ENCODE measurements at places on chromosomes 13 and 19.

DNA sequence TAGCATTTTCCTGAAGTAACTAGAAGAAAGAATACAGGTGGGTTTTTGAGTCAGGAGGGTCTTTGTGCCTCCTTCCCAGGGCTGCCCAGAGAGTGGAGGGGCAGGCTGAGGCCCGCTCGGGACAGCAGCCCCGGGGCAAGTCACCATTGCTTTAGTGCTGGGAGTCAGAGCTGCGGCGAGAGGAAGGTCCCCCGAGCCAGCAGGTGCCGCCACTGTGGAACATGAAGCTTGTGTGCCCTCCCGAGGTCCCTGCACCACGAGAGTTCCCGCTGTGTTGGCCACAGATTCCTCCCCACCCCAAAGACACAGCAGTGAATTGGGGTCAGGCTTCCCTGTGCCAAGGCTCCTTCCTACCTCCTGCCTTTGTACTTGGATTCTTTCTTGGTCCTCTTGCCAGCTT lies 50.9 kb upstream of the TEX29 start:
- DNase-seq: no peak

GRCh38 chr13:99278200-99278599 lies 20.0 kb upstream of the GPR18 start:
- no peak for DNase-seq

- no peak for DNase-seq
Measured at GRCh38 chr13:29484236-29484635, 111.3 kb downstream of the SLC7A1 start.

DNA sequence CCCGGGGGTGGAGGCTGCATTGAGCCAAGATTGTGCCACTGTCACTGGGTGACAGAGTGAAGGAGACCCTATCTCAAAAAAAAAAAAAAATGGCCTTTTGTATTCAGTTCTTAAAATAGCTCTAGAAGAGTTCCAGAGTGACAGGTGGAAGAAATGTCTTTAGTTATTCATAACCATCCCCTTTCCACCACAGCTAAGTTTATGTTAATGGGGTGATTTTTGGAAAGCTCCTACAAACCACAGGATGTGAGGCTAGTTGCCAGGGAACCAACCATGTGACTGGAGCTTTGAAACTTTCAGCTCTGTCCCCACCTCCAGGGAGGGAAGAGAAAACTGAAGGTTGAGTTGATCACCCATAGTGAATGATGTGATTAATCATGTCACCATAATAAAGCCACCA lies 6.9 kb downstream of the ZNF490 start:
- DNase-seq: peak; percentile 75

- no peak for DNase-seq
Measured at GRCh38 chr19:57362419-57362818, 932 bp upstream of the TRAPPC2B start.

GRCh38 chr13:112174476-112175110 lies 107.6 kb downstream of the SOX1 start:
- no peak for DNase-seq

DNA sequence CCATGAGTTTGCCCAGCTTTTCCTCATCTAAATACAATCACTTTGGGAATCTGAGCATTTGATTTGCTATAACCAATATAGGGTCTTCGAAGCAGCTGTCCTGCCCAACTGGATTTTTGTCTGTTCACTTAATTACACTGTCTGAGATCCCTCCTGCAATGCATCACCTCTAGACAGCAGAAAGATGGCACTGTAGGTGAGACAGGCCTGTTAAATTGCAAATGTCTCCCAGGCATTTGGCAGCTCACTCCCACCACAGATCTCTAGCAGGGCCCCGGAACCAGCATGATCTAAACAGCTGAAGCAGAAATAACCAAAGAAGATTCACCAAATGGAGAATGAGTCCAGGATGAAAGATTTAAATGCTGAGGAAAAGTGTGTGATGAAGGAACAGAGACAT lies 41.9 kb upstream of the SERPINE3 start:
- DNase-seq: no peak

DNA sequence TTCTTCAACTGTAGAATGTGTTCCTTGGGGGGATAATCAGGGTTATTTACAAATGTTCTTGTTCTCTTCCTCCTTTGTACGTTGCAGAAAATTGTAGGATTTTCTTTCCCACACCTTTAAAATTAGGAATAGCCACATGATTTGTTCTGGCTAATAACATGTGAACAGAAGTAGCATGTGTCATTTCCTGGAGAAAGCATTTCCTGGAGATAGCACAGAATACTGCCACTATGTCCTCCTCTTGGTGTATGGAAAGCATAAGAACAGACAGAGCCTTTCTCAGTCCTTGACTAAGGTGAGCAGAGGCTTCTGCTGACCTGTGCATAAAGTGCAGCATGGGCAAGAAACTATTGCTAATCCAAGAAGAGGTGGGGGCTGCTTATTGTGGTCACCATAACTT lies 101.8 kb downstream of the FAM216B start:
- DNase-seq: no peak

- peak; percentile 55 for DNase-seq
Measured at GRCh38 chr19:45515081-45515624, 7.9 kb downstream of the VASP start.

DNA sequence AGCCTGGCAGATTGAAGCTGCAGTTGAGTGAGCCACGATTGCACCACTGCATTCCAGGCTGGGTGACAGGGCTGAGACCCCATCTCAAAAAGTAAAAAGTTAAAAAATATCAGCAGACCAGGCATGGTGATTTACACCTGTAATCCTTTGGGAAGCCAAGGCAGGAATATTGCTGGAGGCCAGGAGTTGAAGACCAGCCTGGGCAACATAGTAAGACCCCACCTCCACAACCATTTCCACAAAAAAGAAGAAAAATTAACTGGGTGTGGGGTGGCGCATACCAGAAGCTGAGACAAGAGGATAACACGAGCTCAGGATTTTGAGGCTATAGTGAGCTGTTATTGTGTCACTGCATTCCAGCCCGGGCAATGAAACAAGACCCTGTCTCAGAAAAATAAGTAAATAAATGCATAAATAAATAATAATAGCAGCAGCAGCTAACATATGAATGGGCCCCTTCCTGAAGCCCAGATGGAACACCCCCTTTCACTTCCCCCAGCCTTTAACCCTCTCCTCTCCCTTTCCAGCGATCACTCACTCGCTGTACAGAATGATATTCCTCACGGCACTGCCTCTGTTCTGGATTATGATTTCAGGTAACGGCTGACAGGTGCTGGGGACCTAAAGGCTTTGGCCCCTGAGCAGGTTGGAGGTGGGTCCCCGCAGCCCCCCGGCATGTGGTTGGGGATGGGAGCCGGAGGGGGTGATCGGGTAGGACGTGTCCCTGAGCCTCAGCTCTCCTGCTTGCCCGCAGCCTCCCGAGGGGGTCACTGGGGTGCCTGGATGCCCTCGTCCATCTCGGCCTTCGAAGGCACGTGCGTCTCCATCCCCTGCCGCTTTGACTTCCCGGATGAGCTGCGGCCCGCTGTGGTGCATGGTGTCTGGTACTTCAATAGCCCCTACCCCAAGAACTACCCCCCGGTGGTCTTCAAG lies 3.2 kb downstream of the MAG start:
- DNase-seq: no peak

DNA sequence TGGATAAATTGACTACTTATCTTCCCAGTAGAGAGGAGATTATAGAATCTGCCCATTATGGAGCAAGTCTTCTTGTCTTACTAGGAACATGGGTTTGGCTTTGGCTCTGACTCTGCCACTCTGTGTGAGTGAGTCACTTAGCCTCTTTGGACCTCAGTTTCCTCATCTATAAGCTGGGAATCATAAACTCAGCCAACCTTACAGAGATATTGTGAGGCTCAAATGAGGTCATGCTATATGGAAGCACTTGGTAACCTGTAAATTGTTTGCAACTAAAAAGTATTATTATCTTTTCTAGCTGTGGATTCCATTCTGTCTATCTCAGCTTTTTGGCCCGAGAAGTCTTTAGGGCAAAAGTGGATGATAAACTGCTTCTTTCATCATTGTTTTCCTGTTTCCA lies 186.8 kb upstream of the TSC22D1 start:
- no peak for DNase-seq

DNA sequence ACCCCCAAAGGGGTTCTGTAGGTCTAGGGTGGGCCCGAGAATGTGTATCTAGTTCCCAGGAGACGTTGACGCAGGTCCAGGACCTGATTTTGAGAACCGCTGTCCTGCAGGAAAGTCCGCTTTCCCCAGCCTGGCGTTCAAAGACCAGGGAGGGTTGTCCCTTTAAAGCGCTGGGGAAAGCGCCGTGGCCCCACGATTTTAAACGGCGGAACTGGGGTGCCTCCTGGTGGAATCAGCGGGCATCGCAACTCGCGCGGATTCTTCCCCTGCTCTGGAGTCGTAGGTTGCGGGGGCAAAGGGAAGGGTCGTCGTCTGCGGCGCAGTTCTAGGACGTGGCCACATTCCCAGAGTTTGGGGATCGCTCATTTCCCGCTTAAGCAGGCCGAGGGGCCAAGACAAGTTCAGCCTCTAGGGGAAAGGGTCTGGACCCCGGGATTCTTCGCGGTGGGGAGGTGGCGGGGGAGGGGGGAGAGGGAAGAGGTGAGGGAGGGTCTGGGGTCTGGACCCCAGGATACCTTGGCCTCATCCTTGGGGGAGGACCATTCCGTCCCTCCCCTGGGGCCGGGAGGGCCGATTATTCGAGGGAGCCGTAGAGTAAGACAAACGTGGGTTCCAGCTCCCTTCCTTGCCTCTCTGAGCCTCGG lies 7.7 kb downstream of the PNMA8B start:
- DNase-seq: peak; percentile 88

GRCh38 chr19:48635263-48635965 lies 1.8 kb downstream of the DBP start:
- peak; percentile 89 for DNase-seq

DNA sequence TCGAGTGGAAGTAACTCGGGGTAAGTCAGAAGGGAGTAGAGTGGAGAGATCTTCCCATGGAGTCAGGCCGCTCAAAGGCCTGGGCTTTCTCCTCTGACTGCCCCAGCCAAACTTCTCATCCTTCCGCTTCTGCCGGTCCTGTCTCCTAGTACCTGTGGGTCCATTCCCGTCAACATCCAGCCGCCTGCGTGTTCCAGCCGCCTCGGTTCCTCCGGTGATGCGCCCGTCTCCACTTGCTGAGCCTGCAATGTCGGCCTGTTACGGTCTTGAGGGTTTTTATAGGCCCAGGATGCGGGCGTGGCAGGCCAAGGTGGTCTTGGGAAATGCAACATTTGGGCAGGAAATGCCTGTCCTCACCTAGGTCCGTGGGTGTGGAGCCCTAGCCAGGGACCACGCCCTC lies 38.3 kb downstream of the RASL11A start:
- DNase-seq: no peak

GRCh38 chr19:10706990-10707389 lies 5.8 kb downstream of the QTRT1 start:
- DNase-seq: no peak

DNA sequence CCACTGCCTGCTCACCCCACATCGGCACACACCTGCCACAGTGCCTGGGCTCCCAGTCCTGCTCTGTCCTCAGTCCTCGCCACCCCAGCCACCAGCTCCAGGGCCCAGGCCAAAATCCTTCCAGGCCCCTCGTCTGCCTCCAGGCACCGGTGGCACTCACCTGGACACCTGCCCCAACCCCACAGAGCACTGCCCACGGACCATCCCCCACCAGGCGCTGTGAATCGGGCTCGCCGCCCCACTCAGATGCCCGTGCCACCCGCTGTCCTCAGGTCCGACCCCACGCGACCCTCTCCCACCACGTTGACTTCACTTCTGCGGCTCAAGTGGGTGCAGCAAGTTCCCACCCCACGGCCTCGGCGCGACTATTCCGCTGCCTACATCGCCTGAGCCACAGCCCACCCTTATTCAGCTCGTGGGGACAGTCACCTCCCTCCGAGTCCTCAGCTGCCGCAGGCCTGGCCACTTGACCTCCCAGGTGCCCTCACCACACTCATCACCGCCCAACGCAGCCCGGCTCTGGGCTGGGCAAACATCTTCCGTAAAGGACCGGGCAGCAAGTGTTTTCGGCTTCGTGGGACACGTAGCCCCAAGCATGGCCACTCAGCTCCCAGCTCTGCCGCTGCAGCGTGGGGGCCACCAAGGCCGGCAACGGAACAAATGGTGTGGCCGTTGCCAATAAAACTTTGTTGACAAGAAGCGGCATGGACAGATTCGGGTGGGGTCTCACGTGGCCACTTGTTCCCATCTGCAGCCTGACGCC lies 5.7 kb downstream of the PIP5K1C start:
- DNase-seq: no peak

- no peak for DNase-seq
Measured at GRCh38 chr19:48618278-48618915, 581 bp downstream of the RPL18 start.

DNA sequence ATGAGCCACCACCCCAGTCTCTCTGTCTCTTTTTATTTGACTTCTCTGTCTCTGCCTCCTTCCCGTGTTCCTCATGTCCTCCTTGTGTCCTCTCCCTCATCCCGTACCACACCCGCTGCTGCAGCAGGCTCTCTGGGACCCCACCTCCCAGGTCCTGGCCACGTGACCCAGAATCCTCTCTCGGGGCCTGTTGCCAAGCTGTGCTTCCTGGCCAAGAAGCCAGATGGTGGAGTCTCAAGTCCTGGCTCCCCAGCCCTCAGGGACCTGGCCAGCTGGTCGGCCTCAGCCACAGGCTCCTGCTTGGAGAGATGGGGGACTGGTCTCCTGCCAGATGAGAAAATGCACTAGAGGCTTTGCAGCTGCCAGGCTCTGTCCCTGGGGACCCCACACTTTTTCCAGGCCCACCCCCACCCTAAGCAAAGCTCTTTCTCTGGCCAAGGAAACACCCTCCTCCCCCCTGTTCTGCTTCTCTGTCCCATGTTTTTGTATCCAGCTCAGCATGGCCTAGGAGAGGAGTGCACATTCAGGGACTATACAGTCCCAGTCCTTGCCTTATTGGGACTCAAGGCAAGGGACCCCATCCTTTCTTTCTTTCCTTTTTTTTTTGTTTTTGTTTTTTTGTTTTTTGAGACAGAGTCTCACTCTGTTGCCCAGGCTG lies 34.3 kb upstream of the SHKBP1 start:
- DNase-seq: no peak

GRCh38 chr13:47665043-47665442 lies 336.0 kb downstream of the SUCLA2 start:
- no peak for DNase-seq

- DNase-seq: peak; percentile 74
Measured at GRCh38 chr13:113862931-113863523, 849 bp downstream of the GAS6 start.

- DNase-seq: no peak
Measured at GRCh38 chr13:64740493-64740892, 2489.6 kb downstream of the PCDH9 start.

- peak; percentile 32 for DNase-seq
Measured at GRCh38 chr13:109131698-109132257, 502.4 kb downstream of the MYO16 start.

- DNase-seq: no peak
Measured at GRCh38 chr13:45327253-45327955, 13.6 kb downstream of the TPT1 start.

GRCh38 chr13:113445791-113446487 lies 7.3 kb downstream of the ADPRHL1 start:
- peak; percentile 48 for DNase-seq

DNA sequence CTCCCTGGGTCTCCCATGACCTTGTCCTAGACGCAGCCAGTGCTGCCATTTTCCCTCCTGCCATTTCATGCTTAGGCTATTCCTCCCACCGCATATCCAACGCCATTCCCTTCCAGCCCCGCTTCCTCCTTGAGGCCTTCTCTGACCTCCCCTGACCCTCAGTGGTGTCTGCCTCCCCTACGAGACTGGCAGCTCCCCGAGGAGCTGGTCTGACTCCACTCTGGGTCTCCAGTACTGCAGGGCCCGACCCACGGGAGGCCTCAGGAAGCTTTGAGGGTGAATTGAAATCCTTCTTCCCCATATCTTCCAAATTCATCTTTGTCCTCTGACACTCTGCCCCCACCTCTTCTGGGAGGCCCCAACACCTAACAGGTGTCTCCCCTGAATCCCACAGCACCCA lies 708 bp downstream of the KLK15 start:
- no peak for DNase-seq

GRCh38 chr13:39244561-39245230 lies 206.4 kb downstream of the NHLRC3 start:
- DNase-seq: no peak

Measured in GM10248 (cell line).